ENCODE measurements at places on chromosomes 16 and 17.

DNA sequence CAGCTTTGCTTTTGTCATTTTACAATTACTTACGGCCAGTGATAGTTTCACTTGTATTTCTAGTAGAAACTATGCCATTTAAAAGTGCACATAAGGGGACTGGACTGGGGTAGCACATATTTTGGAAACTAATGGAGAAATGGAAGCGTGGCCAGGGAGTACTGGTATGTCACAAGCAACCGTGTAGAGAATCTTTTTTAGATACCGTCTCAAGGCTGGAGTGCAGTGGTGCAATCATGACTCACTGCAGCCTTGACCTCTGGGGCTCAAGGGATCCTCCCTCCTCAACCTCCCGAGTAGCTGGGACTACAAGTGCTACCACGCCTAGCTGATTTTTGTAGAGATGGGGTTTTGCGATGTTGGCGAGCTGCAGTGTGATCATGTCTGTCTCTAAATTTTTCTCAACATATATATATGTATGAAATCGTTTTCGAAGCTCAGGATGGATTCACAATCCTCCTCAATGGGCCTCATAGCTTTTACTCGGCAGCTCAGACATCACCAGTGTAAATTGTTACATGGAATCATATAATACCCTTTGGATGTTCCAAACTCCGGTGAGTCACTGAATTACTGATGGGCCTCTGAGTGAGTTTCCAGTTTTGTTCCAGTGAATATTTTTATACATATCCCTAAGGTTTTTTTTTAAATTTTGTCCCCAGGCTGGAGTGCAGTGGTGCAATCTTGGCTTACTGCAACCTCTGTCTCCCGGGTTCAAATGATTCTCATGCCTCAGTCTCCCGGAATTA, 51.7 kb downstream of the ZNF778 start:
- DNase-seq: peak; percentile 24

DNA sequence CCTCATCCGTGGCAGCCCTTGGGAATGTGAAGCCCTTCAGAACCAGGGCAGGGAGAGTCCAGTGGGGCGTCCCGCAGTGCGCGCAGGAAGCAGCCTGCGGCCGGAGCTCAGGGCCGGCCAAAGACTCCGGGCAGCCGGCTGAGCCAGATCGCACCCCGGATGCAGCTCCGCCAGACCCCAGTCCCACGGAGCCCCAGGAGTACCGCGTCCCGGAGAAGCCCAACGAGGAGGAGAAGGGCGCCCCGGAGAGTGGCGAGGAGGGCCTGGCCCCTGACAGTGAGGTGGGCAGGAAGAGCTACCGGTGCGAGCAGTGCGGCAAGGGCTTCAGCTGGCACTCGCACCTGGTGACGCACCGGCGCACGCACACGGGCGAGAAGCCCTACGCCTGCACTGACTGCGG, 6.9 kb downstream of the ZNF205 start:
- no peak for DNase-seq

- DNase-seq: no peak
Measured at GRCh38 chr16:89344846-89345611, 127.5 kb downstream of the ZNF778 start.

DNA sequence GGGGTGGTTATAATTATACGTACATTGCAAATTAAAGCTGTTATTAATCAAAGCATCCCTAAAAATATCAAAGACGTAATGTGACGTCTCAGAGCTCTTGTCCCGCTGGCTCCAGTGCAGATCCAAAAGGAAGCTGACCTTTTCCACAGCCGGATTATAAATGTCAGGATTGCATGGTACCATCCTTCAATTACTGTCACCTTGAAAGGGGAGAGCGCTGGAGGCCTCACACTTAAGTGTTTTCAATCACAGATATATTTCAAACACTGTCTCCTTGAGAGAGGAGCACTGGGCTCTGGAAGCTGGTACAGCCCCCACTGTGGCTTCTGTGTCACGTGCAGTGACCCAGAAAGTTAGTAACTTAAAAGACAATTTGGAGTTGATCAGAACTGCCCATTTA, 94.2 kb downstream of the AIPL1 start:
- DNase-seq: no peak

- DNase-seq: no peak
Measured at GRCh38 chr17:34259146-34259545, 4.1 kb downstream of the CCL2 start.

- DNase-seq: no peak
Measured at GRCh38 chr16:66538910-66539309, 11.0 kb downstream of the TK2 start.

DNA sequence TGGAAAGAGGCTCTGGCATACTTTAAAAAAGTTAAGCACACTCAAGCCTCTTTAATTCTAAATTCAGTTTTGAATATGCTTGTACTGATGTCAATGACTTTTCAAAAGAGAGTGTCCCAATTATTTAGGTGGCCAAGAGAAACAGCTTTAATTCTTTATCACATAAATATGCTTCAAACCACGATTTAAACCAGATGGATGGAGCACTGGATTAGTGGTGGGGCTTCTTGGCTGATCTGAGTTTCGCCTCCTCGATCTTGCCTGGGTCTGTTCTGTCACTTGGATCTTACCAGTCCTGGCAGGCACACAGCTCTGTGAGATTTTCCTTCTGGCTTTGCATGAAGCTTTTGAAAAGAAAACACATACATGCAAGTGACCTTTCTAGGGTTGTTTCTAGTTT, 467.8 kb downstream of the MAF start:
- no peak for DNase-seq

DNA sequence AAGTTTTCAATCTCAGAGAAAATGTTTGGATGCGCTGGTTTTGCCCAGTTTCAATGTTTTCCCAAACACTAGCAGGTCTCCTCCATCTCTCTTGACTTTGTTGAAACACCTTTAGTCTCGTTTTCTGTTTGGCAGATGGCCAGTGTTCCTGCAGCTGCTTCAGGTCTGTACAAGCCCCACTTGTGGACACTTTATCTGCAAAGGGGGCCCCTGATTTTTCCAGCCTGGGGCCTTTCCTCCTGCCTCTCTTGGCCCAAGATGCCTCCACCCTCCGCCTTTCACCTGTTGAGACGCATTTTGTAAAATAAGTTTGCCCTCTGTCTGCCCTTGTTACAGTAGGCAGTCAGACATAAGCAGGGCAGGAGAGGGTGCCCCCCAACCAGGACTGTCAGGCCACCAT, 21.8 kb upstream of the PRM1 start:
- no peak for DNase-seq

- DNase-seq: no peak
Measured at GRCh38 chr17:76597156-76598003, 11.7 kb upstream of the ST6GALNAC2 start.

DNA sequence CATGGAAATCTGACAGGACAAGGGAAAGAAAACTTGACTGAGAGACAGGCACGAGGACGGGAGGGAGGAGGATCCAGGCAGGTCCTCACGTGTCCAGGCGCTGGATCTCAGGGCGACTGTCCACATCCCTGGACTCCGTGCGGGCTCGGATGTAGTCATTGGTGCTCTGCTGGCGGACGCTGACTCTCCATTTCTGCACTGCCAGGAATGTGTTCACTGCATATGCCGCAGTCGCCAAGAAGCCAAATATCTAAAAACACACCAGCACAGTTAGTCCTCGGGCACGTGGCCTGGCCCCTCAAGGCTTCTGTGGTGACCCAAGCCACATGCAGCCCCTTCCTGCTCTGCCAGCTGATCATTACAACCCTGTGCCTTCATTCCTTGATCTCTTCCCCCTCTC, 17.5 kb downstream of the CMTM3 start:
- DNase-seq: no peak

DNA sequence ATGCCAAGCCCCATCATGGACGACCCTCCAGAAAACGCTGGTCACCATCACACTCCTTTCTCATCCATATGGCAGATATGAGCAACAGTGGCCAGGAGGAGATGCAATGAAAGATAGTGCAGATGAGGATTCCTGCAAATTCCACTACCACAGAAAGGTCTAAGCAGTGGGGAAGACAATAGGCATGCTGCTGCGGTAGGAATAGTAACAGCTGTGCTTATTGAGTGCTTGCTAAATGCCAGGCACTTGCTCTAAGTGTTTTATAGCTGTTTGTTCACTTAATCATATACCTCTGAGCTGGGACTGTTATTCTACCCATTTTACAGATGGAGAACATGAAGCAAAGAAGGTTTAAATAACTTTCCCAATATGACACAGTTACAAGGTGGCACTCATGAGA, 46.6 kb upstream of the AKAP1 start:
- no peak for DNase-seq

DNA sequence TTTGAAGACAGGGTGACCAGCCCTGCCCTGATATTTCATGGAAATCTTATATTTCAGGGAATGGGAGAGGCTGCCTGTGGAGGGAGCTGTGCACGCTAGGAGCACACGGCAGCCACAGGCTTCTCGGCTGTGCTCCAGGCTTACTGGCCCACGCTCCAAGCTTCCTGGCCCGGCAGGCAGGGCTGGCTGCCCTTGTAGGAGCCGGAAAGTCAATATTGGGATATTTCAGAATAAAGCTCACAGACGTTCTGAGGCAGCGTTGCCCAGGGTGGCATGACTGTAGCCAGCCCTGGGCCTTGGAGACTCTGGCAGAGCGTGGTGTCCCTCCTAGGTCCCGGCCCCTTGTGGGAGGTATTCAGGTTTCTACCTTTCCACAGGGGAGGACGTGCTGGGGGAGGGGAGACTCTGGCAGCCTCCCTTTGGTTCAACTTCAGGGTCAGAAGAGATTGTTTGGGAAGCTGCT, 95.6 kb downstream of the NPIPB11 start:
- no peak for DNase-seq

GRCh38 chr17:4601326-4601725, 17.0 kb downstream of the SMTNL2 start:
- DNase-seq: no peak

GRCh38 chr17:1077581-1077985, 80.7 kb downstream of the TIMM22 start:
- DNase-seq: no peak
